ENCODE measurements at places on chromosomes 7 and 10.

DNA sequence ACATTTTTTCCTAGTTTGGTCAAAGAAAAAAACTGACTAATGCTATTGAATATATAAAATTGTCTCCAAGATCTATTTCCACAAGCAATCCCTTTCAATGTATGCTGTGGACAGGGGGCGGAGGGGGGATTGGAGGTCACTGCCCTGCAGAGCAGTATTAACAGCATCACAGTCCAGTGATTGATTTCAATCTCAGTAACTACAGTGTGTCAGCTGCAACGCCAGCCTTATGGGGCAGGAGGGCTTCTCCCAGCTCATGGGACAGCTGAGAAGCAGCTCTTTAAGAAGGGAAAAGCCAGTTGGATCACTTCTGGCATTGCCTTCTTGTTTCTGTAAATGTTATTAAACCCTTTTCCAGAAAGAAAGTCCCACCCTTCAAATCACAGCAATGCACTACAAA is 65.0 kb downstream of the RAPGEF5 start:
- DNase-seq = no peak

- no peak for DNase-seq
Observed at GRCh38 chr10:99523251-99523773, 9.4 kb upstream of the NKX2-3 start.

GRCh38 chr7:107594961-107595737 is 15.1 kb downstream of the BCAP29 start:
- no peak for DNase-seq

GRCh38 chr10:15652757-15653156 is 67.0 kb downstream of the ITGA8 start:
- DNase-seq = no peak

DNA sequence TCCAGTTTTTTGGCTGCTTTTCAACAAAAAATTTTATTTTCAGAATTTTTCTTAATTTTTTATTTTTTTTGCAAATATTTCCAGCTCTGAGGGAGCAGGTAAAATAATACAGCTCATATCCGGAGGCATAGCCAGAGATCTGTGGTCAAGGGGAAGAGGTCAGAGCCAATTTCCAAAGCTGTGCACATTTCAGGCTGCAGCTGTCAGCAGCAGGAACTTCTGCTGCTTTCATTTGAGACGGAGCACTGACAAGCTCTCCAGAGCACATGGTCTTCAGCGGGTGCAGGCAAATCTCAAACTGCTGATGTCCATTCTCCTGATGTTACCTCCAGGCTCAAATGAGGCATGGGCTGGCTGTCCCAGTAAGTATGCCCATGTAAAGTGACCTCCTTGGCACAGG is 31.1 kb downstream of the SLC26A4 start:
- no peak for DNase-seq

GRCh38 chr7:129084801-129085551 is 30.1 kb upstream of the TNPO3 start:
- no peak for DNase-seq

- DNase-seq = no peak
Observed at GRCh38 chr7:156656598-156656997, 16.0 kb downstream of the RNF32 start.

DNA sequence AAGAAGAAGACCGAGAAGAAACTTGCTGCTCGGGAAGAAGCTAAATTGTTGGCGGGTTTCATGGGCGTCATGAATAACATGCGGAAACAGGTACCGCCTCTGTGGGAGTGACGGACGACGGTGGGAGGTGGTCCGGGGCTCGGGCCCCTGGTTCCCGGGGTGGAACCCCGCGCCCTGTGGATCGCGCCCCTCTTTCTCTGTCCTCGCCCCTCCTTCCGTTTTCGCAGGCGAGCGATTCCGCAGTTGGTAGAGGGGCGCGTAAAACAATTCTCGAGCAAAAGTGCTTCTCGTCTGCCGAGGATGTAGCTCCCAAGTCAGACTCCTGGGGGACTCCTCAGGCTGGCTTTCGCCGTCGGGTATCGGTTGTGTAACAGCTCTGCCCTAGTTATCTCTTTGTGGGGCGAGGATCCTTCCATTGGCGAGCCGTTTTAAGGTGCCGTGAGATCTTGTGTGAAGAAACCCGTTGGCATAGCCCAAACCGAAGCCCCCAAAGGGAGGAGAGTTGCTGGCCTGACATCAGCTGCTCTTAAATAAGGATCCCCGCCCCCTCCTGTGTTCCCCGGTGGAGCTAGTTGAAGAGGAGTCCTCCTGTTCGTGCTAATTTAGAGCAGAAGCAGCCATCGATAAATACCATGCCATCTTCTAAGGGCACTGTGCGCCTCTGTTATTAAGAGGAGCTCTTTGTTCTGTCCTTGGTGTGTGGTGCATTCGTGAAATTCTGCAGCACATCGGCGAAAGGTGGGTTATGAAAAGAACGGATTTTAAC is 655 bp downstream of the KLHL7 start:
- peak; percentile 14 for DNase-seq

DNA sequence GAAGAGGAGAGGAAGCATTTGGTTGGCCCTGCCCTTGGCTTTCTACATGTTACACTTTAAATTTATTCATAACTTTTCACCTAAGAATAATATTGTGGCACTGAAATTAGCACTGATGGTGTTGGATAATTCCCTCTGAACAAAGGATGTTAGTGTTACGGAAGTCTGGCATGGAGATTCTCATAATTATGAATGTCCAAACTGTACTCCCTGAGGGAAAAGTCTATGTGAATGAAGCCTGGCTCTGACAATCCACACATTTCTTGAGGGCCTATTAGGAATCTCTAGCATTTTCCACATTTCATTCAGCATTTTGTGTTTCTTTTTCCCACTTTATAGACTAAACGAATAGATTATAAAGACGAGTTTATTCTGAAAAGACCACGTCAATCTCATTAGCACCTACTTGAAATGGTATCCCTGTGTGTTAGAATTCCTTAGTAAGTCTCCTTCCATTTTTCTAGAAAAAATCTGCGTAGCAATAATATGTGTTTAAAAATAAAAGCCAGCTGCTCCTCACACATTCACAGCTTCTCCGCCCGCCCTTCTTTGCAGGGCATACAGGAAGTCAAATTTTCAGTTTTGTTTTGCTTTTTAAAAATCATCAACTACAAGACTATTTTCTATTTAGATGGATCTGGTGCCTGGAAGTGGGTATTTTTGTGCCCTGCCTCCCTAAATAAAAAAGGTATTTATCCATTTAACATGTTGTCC is 131.8 kb upstream of the PALS2 start:
- no peak for DNase-seq

DNA sequence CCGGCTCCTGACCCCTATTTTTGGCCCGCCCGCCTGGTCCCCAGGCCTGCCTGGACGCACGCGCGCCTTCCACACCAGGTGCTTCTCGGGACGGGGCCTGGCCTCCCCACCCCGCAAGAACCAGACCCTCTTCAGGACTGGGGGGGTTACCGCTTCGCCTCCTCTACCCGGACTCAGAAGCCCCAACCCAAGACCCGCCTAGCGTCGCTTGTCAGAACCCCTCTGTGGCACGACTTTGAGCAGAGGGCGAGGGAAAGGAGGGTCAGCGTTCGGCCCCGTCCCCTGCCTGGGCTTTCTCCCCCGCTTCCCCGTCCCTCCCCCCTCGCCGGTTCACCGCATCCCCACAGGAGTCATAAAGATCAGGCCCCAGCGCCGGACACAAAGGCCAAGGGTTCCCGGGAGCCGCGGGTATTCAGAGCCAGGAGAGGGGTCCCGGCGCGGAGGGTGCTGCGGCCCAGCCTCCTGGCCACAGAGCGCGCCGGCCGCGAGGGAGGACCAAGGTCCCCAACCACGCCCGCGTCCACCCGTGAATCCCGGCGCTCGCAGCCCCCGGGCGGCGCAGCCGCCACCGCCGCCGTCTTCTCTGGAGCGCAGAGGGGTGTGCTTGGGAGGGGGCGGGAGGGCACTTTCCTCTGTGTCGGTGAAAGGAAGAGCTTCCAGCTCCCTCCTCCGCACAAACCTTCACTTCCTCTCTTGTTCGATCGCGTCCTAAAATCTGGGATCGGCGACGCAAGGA is 351.9 kb downstream of the DNAJB6 start:
- no peak for DNase-seq

DNA sequence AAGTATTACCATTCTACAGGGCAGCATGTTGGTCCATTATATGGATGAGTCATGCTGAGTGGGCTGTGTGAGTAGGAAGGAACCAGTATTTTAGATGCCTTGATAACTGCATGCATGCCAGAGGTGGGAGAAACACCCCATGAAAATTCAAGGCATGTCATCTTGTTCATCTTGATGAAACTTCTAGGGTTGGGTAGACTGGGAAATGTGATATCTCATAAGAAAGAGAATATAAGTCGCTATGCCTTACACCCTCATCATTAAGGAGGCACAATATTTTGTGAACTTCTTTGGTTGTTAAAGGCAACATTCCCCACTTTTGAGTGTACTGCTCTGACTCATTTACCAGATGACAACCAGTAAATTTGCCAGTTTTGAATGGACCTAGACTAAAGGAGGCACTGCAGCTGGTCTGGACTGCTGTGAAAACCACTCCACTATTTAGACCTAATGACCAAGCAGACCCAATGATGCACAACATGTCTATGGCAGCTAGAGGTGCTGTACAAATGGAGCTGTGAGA is 48.0 kb downstream of the ZNF365 start:
- no peak for DNase-seq

DNA sequence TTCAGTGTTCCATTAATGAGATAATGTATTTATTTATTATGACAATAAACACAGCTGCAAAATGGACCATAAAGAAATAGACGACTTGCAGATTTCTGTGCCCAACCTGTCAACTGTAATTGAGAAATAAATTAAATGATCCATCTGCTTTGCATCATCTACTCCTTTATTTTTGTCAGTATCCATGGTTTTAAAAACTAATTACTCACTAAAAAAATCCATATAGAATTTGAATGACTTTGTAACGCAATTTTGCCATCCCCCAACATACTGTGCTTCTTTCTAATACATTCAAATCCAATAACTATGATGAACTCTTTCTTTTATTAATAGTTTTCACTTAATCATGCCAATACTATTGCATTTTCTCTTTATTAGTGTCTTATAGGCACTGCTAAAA is 388.5 kb upstream of the SORCS1 start:
- DNase-seq = no peak

- DNase-seq = no peak
Observed at GRCh38 chr7:29844559-29844958, 38.3 kb downstream of the WIPF3 start.

DNA sequence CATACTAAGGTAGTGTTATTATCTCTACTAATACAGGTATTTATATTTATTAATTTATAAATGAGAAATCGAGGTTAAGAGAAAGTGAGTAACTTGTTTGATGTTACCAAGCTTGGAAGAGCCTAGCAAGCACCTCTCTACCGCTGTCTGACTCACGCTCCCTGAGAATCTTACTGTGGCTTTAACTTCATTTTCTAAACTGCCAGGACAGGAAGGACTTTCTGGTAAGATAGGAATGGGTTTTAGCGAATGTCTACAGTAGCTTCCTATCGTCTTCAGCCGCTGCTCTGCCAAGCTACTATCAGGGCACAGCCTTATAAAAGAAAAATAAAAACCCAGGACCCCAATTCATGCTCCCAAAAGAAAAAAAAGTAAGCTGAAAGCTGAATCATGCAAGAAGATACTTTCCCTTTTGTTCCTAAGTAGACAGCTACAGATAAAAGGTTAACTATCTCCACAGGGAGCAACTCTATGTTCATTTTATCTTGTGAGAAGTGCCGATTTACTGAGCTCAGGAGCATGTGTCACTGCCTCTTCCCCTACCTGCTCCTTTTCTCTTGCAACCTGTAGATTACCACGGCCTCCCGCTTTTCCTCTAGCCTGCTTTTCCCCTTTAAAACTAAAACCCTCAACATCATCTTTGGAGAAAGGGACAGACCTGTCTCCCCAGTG is 60.2 kb downstream of the THNSL1 start:
- no peak for DNase-seq

- no peak for DNase-seq
Observed at GRCh38 chr10:24269476-24269875, 60.5 kb downstream of the KIAA1217 start.

- no peak for DNase-seq
Observed at GRCh38 chr7:17304926-17305325, 6.5 kb downstream of the AHR start.

- DNase-seq = no peak
Observed at GRCh38 chr7:158000160-158000559, 587.5 kb downstream of the PTPRN2 start.

GRCh38 chr10:119596537-119597404 is at the start of gene TIAL1:
TSS of gene TIAL1 (minus strand) at chr10:119596964. CDS start at chr10:119596465, 499 bp downstream.
- DNase-seq = peak; percentile 91

DNA sequence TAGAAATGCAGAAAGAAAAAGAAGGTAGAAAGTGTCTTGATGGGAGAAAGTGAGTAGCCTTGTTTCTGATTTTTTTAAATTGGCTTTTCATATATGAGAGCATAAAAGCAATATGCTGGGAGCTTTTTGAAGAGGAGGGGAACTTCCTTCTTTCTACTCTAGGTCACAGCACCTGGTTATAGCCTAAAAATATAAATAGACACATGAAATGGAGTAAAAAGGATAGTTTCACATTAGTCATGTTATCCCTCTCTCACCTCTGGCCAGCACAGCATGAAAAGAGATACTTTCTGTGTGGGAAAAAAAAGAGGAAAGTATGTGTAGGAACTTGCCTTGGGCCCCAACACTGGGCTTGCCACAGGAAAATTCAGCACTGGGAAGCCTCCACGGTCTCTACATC is 292.2 kb upstream of the ZWINT start:
- DNase-seq = no peak

- DNase-seq = no peak
Observed at GRCh38 chr10:125023255-125023654, 81.3 kb downstream of the ZRANB1 start.

DNA sequence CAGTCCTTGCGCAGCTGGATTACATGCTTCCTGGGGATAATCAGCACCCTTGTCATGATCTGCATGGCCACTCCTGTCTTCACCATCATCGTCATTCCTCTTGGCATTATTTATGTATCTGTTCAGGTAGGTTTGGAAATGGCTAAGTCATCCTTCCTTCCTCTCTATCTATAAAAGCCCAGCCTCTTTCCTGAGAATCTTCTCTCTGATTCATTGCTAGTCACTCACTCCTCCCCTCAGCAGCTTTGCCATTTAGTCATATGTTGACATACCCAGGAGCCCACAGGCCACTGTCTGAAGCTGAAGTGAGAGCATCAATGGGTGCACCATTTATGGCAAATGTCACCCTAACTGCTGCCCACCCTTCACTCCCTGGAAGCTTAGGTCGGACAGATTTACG is 52.0 kb downstream of the ABCC2 start:
- no peak for DNase-seq

- no peak for DNase-seq
Observed at GRCh38 chr10:94440096-94440495, 37.8 kb downstream of the TBC1D12 start.

GRCh38 chr10:7436490-7437100 is 25.8 kb upstream of the SFMBT2 start:
- DNase-seq = no peak

DNA sequence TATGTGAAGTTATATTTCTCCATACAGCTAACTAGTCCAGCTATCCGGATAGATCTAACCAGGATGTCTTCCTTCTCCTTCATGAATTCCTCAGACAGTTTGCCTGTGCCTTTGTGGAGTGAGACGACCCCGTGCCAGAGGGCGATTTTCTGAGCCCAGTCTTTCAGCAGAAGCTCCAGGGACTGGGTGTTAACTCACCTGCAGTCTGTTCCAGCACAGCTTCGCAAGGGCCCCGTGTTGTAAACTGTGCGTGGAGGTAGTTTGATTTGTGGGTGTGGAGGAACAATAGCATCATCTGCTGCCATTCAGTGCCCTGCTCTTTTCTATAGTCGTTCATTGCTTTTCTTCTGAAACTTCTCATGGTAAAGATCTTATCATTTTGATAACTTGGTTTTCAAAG is 103.8 kb downstream of the INPP5A start:
- no peak for DNase-seq

Data from T-helper 1 cell (primary cell).